ENCODE measurements at places on chromosomes 16 and 17.

- no peak for DNase-seq
Measured at GRCh38 chr16:5019775-5020174, 14.0 kb downstream of the NAGPA start.

- DNase-seq, result no peak
Measured at GRCh38 chr16:85472514-85472913, 140.6 kb upstream of the GSE1 start.

DNA sequence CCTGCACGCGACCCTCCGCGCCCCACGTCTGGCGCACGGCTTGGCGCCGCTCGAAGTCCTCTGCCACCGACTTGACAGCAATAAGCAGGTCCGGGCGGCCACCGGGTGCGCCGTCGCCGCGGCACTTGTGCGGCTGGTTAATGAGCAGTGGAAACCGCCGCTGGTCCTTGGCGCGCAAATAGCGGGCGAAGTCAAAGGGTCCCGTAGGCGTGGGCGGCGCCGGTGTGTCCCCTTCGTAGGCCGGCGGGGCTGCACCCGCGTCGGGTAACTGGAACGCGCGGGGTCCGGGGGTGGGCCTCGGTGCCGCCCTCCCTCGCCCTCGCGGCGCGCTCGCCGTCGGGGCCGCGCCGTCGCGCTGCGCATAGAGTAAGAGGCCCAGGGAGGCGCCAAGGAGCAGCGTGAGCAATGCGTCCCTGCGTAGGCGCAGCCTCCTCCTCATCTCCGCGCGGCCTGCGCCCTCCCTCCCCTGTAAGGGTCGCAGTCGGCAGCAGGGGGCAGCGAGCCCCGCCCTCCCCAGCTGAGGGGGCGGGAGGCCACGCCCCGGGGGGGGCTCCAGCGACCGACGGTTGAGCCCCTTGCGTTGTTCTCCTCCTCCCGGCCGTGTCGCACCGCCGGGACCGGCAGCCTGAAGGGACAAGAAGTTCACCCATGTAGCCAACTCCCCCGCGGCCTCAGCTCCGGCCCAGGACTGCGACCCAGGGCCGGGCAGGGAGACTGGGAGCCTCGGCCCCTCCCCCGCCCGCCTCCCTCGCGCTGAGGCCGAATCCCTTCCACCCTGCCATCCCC lies 558 bp downstream of the B3GNT9 start:
- DNase-seq, result no peak

DNA sequence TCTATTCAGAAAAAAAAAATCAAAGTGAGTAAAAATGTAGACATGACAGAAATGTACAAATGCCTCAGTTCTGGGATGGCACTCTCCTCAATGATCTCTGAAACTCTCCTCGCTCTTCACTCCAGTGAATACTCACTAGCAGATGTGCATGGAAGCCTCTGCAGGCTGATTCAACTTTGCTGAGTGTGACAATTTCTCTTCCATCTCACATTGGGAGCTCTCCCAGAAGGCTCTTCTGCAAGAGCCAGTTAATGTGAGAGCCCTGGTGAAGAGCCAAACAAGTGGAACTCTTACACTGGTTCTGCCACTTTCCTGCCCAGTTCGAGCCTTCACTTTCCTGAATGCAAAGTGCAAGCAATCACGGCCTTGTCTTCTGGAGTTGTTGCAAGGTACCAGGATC lies 147.1 kb upstream of the IRX6 start:
- DNase-seq, result no peak

DNA sequence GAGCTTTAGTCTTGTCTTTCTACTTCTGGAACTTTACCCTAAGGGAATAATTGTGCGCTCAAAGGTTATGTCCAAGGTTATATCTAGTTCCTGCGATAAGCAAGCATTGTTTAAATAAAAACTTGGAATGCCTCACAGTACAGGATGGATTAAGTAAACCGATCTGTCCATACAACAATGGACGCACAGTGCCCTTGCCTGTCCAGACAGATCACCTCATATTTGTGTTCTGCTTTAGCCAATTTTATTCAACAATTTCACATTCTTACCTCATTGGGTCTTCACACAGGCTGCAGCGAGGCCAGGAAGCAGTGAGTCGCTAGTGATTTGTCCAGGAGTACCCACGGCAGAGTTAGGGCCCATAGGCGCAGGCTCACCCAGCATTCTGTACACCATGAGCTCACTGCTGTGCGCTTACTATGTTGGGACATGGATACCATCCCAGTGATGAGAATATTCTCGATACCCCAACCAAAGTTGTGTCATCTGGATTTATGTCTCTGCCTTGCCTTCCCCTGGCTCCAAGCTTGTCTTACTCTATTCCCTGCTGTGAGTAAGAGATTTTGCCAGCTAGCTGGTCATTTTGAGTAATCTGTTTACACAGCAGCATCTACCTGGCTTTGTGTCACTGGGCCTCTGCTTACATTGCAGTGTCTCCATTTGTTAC lies 39.8 kb downstream of the USP43 start:
- DNase-seq, result no peak
